Muscle of arm (tissue), 14 donors: ENCODE measurements at places on chromosomes 2 and 18. TPM values are rescaled to one million over a fixed set of nuclear protein-coding genes. Genes with fewer than 3 reads are reported as not detected.

DNA sequence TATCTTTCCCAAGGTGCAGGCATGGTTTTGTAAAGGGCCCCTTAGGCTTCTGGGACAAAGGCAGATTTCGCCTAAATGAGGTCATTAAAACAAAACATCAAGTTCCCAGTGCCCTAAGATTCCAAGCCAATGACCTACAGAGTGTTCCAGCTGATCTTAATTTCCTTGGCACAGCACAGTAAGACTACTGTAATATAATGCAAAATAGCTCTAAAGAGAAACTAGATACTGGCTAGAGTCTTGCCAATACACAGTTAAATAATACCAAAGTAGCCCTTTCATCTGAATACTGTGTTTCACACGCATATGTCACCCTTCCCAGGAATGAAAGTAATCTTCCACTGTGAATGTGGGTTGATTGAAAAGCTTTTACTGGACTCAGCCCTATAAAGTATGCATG lies 14.7 kb downstream of the GRB14 start:
- DNase-seq: no peak

GRCh38 chr2:30394096-30394495 lies 53.0 kb upstream of the LCLAT1 start:
- no peak for DNase-seq

TCF23 gene
- 0.42 TPM for polyA plus RNA-seq

TWIST2 gene
- 88.1 TPM for polyA plus RNA-seq

C2orf78 gene
- polyA plus RNA-seq: not detected

YES1 gene
- polyA plus RNA-seq: 60.6 TPM

GRCh38 chr2:46309052-46309953 lies 12.1 kb downstream of the EPAS1 start:
- no peak for DNase-seq

DNA sequence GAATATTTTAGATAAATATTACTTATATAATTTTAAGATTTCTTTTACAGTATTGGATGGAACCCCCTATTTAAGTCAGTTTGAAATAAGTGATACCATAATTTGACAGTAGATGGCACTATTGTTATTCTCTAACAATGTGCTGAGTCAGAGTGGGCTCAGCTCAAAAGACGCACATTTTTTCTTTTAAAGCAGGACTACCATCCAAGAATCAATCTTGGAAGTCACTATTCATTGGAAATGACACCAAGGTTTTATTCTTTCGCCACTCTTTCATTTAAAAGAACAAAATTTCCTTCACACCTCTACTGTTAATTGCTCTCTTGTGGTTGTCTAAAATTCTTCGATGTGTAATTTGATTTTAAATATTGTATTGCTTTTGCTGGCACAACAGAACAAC lies 32.6 kb upstream of the SPAG16 start:
- DNase-seq: peak; percentile 74

- no peak for DNase-seq
These were observed 33.6 kb downstream of the PTPRM start for GRCh38 chr18:7600528-7601245.

MEIS1 gene
- polyA plus RNA-seq: 12.8 TPM
